ENCODE measurements at places on chromosomes 2 and 18.

DNA sequence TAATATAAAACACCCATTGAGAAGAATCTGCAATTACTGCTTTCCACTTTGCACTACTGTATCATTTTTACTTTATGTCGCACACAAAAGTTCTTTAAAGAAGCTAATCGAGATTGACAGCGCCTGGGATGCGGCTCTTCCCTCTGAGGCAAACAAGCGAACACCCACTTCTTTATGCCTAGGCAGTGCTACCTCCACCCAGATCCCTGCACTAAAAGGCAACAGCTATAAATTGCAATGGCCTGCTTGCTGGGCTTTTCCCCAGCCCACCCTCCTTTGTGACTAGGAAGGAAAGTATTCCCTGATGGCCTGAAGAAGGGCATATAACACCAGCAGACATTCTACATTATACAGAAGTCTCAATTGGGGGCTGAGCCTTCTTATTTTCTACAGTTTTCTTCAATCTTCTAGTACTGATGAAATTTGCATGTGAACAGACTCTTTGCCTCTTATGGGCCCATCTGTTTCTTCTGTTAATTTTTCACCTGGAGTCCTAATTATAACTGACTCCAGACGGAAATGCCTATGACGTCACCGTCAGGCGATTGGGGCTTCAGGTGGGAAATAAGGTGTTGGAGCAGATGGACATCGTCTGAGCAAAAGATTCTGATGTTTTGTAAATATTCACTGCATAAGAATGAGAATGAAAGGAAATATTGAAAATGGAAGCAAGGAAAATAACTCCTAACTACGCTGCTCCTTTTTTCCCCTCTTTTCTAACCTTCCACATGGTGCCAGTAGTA is 138.9 kb upstream of the DCC start:
- H3K4me3 ChIP-seq: no peak overlapping the region
- DNase-seq: no peak
- H3K4me1 ChIP-seq: no peaks in the 10 kb centered on the region
- H3K27ac ChIP-seq: no peak overlapping the region
- no peaks in the 10 kb centered on the region for H3K27me3 ChIP-seq

- no peak overlapping the region for H3K27ac ChIP-seq
- DNase-seq: no peak
- no peaks in the 10 kb centered on the region for H3K27me3 ChIP-seq
- no peaks in the 10 kb centered on the region for H3K4me1 ChIP-seq
- H3K36me3 ChIP-seq: no peaks in the 10 kb centered on the region
These were observed 142.7 kb downstream of the PRKCE start for GRCh38 chr2:45794134-45794617.

DNA sequence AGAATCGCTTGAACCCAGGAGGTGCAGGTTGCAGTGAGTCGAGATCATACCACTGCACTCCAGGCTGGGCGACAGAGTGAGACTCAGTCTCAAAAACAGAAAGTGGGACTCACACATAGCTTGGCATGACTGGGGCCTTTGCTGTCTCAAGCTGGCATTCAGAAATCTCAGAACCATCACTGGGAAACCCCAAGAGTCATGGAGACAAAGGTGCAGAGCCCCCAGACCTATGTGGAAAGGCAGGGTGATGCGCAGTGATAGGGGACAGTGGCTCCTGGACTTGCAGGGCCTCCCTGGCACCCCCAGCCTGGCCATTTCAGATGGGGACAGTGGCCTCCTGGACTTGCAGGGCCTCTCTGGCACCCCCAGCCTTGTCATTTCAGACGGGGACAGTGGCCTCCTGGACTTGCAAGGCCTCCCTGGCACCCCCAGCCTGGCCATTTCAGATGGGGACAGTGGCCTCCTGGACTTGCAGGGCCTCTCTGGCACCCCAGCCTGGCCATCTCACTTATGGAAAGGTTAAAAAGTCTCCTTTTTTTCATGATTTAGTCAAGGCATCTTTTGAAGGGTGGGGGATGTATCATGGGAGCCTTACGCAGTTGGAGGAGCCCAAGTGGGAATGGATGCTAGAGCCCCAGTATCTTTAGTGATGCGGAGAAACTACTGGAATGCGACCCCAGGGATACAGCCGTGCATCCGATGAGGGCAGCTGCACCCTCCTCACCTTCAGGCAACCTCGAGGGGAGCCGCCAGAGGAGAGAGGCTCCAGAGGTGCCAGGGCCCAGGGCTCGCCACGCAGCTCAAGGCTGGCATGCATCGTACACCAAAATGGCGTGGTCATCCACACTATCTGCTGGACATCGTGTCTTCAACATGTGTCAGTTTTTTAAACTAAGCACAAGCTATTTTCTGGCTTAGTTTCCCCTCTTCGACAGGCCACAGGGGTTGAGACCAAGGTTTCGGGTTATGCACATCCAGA is 30.5 kb downstream of the ZNF516 start:
- peaks cover 18% of the 10 kb centered on the region for H3K4me1 ChIP-seq
- H3K36me3 ChIP-seq: peaks cover 8% of the 10 kb centered on the region
- no peak for DNase-seq
- H3K27me3 ChIP-seq: no peaks in the 10 kb centered on the region
- H3K27ac ChIP-seq: no peak overlapping the region

- peaks cover 47% of the 10 kb centered on the region for H3K4me1 ChIP-seq
- no peak for DNase-seq
- H3K27me3 ChIP-seq: no peaks in the 10 kb centered on the region
- peaks cover 2% of the 10 kb centered on the region for H3K36me3 ChIP-seq
- H3K27ac ChIP-seq: peak overlapping the region; percentile 58
These were observed 29.9 kb downstream of the SESTD1 start for GRCh38 chr2:179234658-179235240.
